HT-29 (cell line): ENCODE measurements at places on chromosomes 11 and 22. TPM values are rescaled to one million over a fixed set of nuclear protein-coding genes. Genes with fewer than 3 reads are reported as not detected.

Gene APOL5
- not detected in 2 replicates for total RNA-seq

DNA sequence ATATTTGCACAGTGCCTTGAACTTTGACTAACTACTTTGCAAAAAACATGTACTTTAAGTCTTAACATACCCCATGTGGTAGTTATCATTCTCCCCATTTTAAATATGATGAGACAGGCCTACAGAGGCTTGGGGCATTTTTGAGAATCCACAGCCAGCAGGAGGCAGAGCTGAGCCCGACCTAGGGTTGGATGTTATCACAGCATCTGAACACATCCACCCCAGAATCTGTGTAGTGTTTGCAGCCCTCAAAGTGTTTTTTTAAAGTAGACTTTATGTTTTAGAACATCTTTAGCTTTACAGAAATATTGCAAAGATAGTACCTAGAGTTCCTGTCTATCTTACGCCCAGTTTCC lies 17.6 kb downstream of the OTOG start:
- DNase-seq = peak; percentile 9

GRCh38 chr11:15985860-15986139 lies 370.5 kb downstream of the SOX6 start:
- no peak for DNase-seq

GRCh38 chr22:24175160-24175808 lies 6.0 kb upstream of the SUSD2 start:
- DNase-seq = peak; percentile 67

DNA sequence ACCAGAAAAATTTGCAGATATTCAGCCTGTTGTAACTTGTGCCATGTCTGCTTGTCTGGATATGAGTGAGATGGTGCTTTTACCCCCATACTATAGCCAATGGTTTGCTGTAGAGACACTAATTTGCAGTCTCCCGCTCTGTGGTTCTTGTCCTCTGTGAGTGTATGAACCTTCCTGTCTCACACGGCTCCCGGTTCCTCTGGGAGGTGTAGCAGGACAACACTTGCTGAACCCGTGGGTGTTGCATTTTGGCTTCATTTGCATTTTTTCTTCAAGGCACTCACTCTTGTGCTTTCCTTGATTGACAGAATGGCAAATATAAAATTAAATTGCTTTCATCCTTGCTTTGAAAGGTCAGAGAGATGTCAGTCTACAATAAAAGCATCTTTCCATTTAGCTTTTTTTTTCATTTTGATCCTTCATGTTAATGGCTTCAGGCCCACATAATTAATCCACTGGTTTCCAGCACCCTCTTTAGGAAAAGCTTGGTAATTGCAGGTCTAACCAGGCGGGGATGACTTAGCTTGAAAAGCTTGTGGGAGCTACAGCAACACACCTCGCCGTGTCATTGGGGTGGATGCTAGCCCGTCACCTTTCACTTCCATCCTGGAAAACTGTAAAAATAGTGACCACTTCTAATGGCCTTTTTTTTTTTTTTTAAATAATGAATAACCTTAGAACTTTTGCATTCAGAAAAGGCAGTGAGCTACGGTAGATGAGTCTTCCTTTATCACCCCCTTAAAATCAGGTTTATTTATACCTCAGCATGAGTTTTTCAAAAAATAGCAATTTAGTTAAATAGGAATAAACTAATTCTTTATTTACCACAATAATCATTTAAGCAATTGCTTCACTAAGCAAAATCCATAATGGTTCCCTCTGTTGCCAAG lies 27.4 kb upstream of the ST14 start:
- peak; percentile 95 for DNase-seq

Gene C11orf42
- total RNA-seq = not detected in 2 replicates

Gene POTEH
- not detected in 2 replicates for total RNA-seq
